NCI-H2029 treated with DMSO at 0.1 percent for 48 hours (cell line): ENCODE measurements at places on chromosomes 16 and 17.

DNA sequence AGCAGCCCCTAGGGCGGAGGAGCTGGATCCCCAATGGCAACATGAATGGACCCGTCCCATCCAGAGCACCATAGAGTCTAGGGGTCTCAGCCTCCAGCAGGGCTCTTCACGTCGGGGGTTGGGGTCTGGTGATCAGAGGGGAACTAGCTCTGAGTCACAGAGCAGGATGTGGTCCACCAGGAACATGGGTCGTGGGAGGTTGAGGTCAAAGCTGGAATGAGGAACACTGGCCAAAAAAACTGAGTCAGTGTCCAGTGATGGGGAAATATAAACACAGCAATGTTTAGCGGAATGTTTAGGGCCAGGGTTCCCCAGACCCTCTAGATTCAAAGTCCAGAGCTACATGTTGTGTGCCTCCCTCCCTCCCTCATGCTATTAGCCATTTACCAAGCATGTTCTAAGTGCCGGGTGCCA lies 79.1 kb upstream of the C16orf82 start:
- no peak for DNase-seq

GRCh38 chr17:66476014-66476413 lies 173.6 kb downstream of the PRKCA start:
- no peak for DNase-seq

DNA sequence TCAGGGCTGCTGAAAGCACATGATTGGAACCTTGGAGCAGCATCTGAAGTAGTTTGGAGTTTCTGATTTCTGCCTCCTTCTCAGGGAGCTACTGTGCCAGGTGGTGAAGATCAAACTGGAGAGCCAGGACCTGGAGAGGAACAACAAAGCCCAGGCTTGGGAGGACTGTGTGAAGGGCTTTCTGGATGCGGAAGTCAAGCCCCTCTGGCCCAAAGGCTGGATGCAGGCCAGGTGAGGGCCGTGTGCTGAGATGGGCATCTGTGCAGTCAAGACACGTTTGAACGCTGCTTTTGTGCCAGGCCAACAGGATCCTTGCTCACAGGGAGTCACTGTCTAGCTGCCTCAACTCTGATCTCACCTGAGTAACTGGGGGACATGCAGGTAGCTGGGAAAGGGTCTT lies 23.8 kb downstream of the UBN1 start:
- no peak for DNase-seq

DNA sequence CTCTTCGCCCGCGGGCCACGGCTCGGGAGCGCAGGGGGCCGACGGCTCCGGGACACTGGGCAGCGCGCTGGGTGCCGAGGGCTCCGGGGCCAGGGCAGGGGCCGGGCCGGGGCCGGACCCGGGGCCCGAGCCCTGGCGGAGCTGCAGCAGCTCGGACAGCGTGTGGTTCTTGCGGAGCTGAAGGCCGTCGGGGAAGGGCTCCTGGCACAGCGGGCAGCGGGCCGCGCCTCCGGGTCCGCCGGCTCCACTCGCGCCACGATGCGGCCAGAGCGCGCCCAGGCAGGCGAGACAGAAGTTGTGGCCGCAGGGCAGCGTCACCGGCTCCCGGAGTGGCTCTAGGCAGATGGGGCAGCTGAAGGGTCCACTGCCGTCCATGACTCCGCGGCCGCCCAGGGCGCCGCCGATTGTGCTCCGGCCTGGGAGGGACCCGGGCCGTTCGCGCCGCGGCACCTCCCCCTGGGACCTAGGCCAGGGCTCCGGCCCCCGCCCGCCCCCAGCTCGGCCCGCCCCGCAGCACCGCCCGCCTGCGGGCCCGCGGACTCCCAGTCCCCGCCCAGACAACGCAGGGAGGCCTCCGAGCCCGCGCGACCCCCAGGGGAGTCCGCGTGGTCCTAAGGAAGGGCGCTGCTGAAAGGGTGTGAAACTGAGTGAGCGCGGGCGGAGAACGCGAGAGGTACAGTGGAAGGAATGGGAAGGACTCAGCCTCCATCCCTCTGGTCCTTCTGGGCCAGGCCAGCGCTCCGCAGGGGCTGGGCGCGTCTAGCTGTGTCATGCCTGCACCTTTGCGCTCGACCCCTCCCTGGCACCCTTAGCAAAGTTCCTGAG lies at the start of gene TRIM47:
Gene TRIM47 (minus strand): TSS at position 408 of the 825 bp plus-strand sequence. CDS start 33 bp downstream, at position 375.
- DNase-seq, result no peak

- DNase-seq, result no peak
Measured at GRCh38 chr17:21127509-21128077, 829 bp downstream of the DHRS7B start.
